ENCODE measurements at places on chromosomes 16 and 17. TPM values are rescaled to one million over a fixed set of nuclear protein-coding genes. Genes with fewer than 3 reads are reported as not detected.

GRCh38 chr16:2768403-2769089 lies 8.5 kb downstream of the ELOB start:
- no peak for DNase-seq

GRCh38 chr16:15682105-15682570 lies 32.1 kb downstream of the NDE1 start:
- no peak for DNase-seq

Gene BEAN1
- polyA plus RNA-seq, result 1.7 TPM

GRCh38 chr17:57995076-57995956 lies 7.3 kb upstream of the VEZF1 start:
- peak; percentile 68 for DNase-seq

DNA sequence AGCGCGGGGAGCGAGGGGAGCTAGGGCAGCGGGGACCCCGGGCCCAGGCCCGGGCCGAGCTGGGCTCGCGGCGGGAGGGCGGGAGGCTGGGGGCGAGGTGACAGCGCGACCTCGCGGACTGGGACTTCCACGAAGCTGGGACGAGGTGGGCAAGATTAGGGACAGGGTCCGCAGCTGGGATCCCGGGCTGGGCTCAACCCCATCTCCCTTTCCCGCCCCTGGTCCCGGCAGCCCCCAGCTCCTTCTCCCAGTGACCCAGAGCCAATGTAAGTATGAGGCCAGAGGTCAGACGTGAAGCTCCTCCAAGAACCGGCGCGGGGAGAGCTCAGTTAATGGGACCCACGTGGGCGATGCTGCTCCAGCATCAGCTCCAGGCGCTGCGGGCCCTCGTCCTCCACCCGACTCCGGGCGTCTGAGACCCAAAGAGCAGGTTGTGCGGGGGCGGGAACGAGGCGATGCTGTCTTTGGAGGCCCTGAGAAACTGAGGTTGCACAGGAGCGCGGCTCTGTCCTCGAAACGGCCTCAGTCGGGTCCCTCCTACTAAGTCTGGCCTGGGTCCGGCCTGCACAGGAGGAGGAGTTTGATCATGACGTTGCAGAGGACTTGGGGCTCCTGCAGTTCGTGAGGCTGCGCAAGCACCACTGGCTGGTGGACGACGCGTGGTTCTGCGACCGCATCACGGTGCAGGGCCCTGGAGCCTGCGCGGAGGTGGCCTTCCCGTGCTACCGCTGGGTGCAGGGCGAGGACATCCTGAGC lies 585 bp downstream of the ALOX12 start:
- DNase-seq, result no peak

- DNase-seq, result no peak
These were observed 30.8 kb downstream of the C17orf100 start for GRCh38 chr17:6682339-6682738.

DNA sequence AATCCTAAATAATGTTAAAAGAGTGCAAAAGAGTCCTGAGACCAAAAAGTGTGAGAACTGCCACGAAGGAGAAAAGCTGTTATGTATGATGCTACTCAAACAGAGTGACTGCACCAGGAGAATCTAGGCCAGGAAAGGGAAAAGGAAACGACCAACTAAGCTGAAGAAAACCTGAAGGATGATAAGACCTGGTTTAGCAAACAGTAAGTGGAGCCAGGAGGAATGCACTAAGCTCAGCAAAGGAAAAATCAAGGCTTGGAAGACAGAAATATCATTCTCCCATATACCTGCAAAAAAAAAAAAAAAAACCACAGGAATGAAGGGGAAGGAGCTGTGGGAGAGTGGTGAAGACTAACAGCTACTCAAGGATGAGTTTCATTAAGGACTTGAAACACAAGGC lies 21.1 kb downstream of the CMC2 start:
- DNase-seq, result no peak

- DNase-seq, result no peak
These were observed 31.2 kb upstream of the AKTIP start for GRCh38 chr16:53534206-53534605.

- peak; percentile 96 for DNase-seq
These were observed at the start of gene PIMREG for GRCh38 chr17:6443692-6444570. TSS of gene PIMREG (plus strand) at chr17:6444455. CDS start at chr17:6445111, 656 bp downstream.

DNA sequence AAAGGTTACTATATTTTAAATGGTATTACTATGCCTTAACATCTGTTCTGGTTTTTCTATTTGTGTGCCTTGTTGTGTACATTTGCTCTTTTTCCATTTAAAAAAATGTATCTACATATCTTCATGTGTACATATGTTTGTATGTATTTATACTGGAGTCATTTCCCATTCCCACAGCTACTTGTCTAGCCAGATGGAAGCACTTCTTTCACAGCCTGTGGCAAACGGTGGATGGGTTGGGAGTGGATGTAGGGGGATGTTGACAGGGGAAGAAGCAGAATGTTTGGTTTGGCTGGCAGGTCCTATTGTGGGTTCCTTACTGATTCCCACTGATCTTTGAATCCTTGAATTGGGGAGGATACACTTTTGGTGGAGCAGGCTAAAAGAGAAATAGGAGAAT lies 93.6 kb upstream of the CNTNAP4 start:
- no peak for DNase-seq

GRCh38 chr17:44552361-44552760 lies 4.9 kb upstream of the FZD2 start:
- no peak for DNase-seq

- DNase-seq, result no peak
These were observed 115.1 kb upstream of the RPL38 start for GRCh38 chr17:74088285-74088933.

Gene MKS1
- 11.4 TPM for polyA plus RNA-seq

Gene TMED6
- polyA plus RNA-seq, result not detected

DNA sequence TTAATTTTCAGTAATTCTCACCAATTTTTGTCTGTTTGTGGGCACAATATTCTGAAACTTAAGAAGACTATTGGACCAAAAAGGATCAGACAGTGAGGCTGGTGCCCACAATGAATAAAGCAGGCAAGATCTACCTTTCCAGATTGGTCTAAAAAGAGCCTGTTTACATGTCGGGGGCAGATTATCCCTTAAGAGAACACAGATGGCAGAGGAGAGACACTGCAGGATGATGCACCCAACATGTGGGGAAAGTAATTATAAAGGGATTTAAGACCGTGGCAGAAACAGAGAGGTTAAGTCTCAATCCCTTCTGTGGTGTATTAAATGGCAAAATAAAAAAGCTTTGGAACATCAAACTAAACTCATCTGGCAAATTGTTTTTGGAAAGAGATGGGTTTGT lies 331.8 kb upstream of the CDH11 start:
- no peak for DNase-seq

GRCh38 chr17:80987941-80988461 lies 3.6 kb upstream of the CHMP6 start:
- no peak for DNase-seq

Gene HNF1B
- polyA plus RNA-seq, result not detected

- no peak for DNase-seq
These were observed 906 bp upstream of the CARMIL2 start for GRCh38 chr16:67644038-67644437.

GRCh38 chr17:1695365-1695764 lies 10.7 kb upstream of the PRPF8 start:
- DNase-seq, result no peak

DNA sequence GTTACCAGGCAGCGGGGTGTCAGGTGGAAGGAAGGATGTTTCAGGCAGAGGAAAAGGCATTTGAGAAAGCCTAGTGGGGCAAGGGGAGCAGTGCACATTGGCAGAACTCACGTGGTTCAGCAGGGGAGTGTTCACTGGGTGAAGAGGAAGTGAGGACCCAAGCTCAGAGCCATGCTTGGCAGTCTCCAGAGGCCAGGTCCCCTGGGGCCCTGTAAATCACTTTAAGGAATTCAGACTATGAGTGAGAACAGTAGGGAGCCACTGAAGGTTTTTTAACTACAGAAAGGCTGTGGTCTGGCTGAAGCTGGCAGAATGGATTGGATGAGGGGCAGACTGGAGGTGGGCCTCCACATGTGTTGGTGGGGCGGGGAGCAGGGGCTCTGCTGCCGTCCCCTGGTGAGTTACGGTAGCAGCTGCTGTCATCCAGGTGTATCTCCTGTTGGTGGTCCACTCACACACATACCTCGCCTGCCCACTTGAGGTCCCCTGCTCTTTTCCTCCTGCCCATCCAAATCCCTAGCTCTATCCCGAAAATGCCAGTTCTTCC lies 5.1 kb downstream of the CLEC16A start:
- no peak for DNase-seq

Gene METTL2A
- 17.0 TPM for polyA plus RNA-seq

DNA sequence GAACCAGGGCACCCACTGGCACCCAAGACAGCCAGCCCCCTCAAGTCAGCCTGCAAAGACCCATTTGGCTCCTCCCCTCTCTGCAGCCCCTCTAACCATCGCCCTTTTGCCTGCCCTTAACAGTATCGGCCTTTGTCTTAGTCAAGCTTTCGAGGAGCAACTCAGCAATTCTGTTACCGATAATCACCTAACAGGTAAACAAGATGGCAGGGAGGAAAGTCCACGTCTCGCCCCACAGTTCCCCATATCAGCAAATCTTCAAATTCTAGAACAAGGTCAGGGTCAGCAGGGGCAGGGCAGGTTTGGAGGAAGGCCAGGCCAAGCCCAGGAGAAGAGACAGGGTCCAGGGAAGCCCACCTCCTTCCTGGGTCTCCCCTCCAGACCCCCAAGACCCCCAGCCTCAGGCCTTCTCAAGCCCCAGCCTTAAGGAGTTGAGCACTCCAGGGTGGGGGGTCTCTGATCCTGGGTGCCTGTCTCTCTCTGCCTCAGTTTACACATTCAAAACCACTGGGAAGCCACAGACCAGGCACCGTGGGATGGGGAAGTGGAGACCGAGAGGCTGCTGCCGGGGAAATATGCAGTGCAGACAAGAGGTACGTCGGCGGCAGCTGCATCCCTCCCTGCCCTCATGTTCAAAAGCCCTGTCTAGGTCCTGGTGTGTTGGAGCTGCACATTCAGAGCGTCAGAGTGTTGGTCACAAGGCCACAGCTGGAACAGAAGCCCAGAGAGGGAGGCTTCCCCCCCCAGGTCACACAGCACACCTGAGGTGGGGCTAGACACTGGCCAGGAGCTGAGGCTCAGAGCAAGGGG lies 3.9 kb upstream of the OSGIN1 start:
- DNase-seq, result no peak

Gene SMIM22
- polyA plus RNA-seq, result 0.36 TPM

- no peak for DNase-seq
These were observed 12.7 kb upstream of the HASPIN start for GRCh38 chr17:3710951-3711383.

Gene TMEM235
- not detected for polyA plus RNA-seq

Gene SMTNL2
- 143 TPM for polyA plus RNA-seq

Data from muscle of arm (tissue), 14 donors.